Stimulated activated CD8-positive, alpha-beta memory T cell treated with anti-CD3 and anti-CD28 coated beads, Interleukin-15, amount 100 ng/mL, for 24 hours (primary cell): ENCODE measurements at places on chromosomes 1 and 21.

DNA sequence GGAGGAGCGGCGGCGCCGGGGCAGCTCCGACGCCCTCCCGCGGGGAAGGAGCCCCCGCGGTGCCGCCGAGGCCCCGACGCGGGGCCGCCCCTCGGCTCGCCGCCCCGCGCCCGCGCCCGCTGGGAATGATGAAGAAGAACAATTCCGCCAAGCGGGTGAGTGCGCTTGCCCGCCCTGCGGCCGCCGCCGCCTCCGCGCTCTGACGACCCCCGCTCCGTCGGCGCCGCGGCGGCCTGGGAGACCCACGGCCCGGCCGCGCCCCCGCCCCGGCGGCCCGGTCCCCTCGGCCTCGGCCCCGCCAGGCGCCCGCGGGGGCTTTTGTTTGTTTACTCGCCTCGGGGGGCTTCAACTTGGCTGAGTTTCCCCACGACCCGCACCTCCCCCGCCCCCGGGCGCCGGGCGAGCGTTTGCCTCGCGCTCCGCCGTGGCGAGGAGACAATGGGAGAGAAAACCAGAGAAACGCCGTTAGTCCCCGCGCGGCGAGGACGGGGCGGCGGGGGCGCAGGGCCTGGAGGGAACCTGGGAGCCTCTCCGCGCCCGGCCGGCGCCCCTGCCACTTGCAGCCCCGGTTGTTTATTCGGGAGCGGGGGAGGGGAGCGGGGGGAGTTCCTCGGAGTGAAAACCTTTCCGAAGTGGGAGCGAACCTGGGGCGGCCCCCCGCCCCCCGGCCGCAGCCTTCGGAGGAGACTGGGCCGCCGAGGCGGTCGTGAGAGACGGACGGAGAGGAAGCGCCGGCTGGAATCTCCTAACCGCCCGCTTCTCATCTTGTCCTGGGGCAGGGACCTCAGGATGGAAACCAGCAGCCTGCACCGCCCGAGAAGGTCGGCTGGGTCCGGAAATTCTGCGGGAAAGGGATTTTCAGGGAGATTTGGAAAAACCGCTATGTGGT is 661 bp downstream of the PLEKHO1 start:
- no peak for DNase-seq

DNA sequence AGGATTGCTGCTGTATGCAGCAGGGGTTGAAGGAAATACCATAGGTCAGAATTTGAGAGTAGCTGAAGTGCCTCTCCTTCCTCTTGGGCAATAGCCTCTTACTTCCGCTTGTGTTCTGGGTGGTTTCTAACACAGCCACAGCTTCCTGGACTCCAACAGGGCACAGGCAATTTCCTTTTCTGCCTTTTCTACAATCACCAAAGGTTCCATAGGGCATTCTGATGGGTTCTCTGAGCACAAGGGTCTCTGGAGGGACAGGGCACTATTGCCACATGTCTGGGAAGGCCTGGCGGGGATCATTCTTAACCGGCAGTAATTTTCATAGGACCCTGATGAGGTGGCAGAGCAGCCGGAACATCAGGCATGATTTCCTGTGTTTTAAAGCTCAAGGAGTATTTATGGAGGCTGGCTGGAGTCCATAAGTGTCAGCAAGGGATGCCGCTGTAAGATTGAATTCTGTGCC is 5.5 kb upstream of the AGTRAP start:
- DNase-seq = no peak

GRCh38 chr1:159924025-159924790 is 1.1 kb downstream of the TAGLN2 start:
- DNase-seq = peak; percentile 33

DNA sequence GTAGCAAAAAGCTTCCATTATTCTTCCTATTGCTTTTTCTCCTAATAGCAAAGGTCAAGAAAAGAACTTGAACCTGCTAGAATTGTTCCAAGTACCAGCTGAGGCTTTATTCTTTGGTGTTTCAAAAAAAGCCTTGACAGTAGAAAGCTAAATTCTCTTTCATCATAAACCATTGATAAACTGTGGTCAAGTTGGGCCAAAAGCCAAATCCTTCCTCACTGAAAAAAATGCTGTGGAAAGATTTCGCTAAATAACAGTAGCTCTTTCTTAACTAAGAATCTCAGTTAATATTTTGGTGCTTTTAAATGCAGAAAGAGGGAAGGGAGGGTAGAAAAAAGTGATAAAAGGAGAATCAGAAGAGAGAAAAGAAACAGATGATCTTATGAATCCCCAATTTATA is 14.0 kb upstream of the JAM2 start:
- DNase-seq = no peak

- DNase-seq = no peak
These were observed 64.0 kb downstream of the OLIG1 start for GRCh38 chr21:33133892-33134291.

- DNase-seq = no peak
These were observed 872.4 kb upstream of the CXADR start for GRCh38 chr21:16640297-16641027.

DNA sequence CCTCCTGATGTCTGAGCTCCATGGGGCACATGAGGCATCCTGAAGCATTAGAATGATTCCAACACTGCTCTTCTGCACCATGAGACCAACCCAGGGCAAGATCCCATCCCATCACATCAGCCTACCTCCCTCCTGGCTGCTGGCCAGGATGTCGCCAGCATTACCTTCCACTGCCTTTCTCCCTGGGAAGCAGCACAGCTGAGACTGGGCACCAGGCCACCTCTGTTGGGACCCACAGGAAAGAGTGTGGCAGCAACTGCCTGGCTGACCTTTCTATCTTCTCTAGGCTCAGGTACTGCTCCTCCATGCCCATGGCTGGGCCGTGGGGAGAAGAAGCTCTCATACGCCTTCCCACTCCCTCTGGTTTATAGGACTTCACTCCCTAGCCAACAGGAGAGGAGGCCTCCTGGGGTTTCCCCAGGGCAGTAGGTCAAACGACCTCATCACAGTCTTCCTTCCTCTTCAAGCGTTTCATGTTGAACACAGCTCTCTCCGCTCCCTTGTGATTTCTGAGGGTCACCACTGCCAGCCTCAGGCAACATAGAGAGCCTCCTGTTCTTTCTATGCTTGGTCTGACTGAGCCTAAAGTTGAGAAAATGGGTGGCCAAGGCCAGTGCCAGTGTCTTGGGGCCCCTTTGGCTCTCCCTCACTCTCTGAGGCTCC is 11.1 kb upstream of the RASSF5 start:
- no peak for DNase-seq

GRCh38 chr21:26587736-26588201 is 14.7 kb upstream of the CYYR1 start:
- DNase-seq = no peak

GRCh38 chr1:198636391-198636790 is 2.4 kb upstream of the PTPRC start:
- no peak for DNase-seq

- DNase-seq = no peak
These were observed 10.1 kb upstream of the ABCA4 start for GRCh38 chr1:94130851-94131595.

DNA sequence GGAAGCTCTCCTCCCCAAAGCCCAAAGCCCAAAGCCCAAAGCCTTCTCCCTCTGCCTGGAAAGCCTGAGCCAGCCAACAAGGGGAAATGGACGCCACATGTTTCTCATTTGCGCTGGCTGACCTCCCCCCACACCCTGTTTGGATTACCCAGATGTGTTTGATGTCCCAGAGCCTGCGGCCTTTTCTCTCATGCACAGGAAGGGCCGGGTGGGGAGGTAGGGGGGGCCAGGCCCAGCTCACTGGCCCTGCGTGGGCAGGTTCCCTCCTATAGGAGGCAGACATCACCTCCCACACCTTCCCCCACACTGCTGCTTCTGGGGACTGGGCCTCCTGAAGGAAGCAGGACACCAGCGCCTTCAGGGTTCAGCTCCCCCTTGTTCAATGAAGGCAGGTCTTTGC is 116.3 kb downstream of the NAV1 start:
- no peak for DNase-seq

GRCh38 chr1:162984699-162985098 is 84.5 kb upstream of the RGS4 start:
- DNase-seq = no peak

DNA sequence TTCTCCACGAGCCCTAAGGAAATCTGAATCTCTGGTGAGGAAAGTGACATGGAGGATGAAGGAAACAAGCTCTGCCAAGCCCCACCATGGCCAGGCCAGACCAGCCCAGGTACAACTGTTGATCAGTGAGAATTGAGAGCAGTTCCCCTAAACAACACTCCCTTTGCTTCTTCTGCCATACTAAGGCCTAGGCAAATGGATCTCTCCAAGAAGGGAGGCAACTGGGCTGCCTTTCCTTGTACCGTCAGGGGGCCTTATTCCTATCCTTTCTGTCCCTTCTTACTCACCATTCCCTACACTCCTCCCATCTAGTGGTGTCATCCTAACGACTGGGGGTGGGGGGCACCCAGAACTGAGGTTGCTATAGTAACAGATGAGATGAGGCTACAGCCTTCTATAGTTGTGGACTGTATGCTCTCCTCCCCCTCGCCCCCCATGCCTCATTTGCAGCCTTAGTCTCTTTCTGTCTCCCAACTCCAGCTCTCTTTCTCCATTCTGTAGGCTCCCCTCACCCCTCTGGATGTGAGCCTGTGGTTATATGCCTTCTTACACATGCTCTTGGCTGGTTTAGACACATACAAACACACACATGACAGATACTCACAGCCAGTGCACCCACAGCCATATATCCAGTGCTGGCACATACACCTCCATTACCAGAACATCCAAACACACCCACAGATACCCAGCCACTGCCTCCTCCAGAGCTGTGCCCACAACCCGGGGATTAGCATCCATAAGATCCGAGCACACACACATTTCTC is 3.6 kb downstream of the PEA15 start:
- no peak for DNase-seq

- DNase-seq = no peak
These were observed 8.9 kb upstream of the TNFRSF25 start for GRCh38 chr1:6474815-6475282.

- no peak for DNase-seq
These were observed 406.2 kb downstream of the TGFB2 start for GRCh38 chr1:218751208-218751948.

- DNase-seq = no peak
These were observed 58.4 kb downstream of the AGPAT3 start for GRCh38 chr21:43923391-43923790.

GRCh38 chr1:155479205-155479604 is 83.4 kb downstream of the ASH1L start:
- no peak for DNase-seq

GRCh38 chr1:64263335-64263734 is 59.9 kb downstream of the UBE2U start:
- DNase-seq = no peak

GRCh38 chr1:234368320-234369032 is 4.8 kb upstream of the COA6 start:
- DNase-seq = no peak

DNA sequence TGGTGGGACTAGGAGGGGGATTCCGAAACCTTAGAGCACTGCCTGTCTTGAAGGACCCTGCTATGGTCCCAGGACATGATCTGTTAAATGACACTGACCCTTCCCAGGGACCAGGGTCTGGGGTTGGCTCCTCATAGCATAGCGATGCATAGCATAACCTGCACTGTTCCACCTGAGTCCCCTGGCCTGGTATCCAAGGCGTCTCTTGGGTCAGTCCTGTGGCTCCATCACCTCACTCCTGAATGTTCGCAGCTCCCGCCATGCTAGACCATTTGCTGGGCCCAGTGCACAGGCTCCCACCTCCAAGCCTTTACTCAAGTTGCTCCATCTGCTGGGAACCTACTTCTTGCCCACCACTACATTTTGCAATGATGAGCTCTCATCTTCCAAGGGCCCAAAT is 39.0 kb upstream of the MAGOH start:
- DNase-seq = no peak

DNA sequence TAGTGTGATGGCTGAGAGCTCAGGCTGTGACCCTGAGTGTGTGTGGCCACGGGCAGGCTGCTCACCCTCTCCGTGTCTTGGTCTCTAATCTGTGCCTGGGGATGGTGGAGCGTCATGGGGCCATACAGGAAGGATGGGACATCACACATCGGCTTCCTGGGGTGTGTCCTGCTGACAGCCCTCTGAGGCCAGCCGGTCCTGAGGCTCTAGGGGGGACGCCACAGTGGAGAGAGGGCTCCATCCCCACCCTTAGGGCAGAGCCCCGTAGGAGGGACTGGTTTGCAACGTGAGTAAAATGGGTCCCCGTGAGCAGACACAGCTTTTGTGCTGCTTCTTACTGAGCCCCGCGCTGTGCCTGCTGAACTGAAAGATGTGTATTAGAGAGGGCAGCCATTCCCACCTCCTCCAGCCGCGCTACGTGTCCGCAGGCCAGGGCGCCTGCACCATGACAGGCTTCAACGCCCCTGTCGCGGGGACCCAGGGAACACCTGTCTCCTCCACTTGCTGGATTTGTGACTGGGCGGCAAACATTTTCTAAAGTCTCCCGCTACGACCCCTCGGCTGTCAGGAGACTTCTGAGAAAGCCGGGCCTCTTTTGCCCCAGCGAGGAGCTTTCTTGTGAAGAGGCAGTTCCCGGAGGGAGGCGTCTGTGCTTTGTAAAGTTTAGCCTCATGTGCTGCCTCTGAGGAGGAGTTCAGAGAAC is 8.1 kb downstream of the COL18A1 start:
- DNase-seq = no peak

GRCh38 chr1:219741011-219741970 is 128.4 kb upstream of the ZC3H11B start:
- DNase-seq = no peak

DNA sequence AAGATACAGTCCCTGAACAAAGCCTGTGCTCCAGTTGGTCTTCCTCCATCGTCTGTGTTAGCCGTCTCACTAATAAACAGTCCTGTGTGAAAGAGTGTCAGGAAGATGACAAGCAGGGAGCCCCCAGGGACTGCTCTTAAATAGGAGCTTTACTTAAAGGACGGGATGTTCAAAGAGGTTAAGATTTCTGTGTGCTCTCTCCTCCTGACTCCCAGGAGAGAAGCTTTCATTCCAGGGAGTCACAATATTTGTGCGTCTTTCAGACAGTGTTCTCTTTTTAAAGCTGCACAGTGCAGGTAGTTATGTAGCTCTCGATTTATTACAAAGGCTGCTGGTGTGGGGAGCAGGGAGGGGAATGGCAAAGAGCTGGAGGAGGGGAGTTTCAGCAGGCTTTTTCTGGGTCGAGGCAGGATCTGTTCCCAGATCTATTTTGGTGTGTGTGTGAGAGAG is 43.5 kb downstream of the STYXL2 start:
- no peak for DNase-seq

DNA sequence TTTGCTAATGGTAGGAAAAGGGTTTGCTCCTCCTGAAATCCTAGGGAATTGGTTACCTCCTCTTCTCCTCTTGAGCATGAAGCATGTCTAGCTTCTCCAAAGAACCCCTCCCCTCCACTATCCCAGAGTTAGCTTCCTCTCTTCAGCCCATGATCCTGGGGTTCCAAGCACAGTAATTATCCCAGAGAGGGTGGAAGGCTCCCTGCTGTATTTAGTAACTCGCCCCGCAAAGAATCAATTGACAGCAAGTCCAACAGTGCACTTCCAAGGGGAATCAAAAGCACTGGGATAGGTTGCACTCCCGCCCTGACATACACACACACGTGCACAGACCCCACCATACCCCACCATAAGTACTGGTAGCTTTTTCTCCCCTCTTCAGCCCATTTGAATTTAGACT is 3.1 kb downstream of the S100A8 start:
- no peak for DNase-seq

GRCh38 chr1:210448297-210448892 is 119.7 kb downstream of the HHAT start:
- DNase-seq = no peak

- no peak for DNase-seq
These were observed 10.2 kb downstream of the CXADR start for GRCh38 chr21:17523007-17523451.

- DNase-seq = no peak
These were observed 721 bp upstream of the LCE1B start for GRCh38 chr1:152811050-152811449.
